ENCODE measurements at places on chromosomes 3 and 15. TPM values are rescaled to one million over a fixed set of nuclear protein-coding genes. Genes with fewer than 3 reads are reported as not detected.

GRCh38 chr15:26641144-26641543 is 131.7 kb downstream of the GABRB3 start:
- no peak for DNase-seq

Gene CSPG5
- total RNA-seq, result 0.63 TPM

- no peak for DNase-seq
Measured at GRCh38 chr3:112437146-112438022, 61.9 kb downstream of the BTLA start.

Gene PRRT3
- 2.2 TPM for total RNA-seq

Gene SPATA12
- not detected for total RNA-seq

DNA sequence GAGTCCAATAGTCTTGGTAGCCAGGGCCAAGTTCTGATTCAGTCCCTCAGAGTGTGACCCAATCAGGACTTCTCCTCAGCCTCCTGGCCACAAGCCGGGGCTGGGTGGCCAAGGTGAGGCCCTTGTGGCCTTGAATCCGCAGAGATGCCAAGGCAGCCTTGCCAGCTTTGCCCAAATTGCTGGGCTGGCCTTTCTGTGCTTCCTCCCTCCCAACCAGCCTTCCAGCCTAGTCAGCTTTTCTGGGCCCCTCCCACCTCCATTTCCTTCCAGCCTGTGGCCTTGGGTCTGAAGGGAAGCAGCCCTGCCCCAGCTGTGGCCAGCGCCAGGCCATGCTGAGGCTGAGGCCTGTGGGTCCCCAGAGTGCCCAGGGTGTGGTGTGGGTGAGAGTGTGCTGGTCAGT is 34.3 kb upstream of the ANKDD1A start:
- DNase-seq, result no peak

Gene CHRNB4
- not detected for total RNA-seq

Gene GOLGA6L24
- total RNA-seq, result not detected

DNA sequence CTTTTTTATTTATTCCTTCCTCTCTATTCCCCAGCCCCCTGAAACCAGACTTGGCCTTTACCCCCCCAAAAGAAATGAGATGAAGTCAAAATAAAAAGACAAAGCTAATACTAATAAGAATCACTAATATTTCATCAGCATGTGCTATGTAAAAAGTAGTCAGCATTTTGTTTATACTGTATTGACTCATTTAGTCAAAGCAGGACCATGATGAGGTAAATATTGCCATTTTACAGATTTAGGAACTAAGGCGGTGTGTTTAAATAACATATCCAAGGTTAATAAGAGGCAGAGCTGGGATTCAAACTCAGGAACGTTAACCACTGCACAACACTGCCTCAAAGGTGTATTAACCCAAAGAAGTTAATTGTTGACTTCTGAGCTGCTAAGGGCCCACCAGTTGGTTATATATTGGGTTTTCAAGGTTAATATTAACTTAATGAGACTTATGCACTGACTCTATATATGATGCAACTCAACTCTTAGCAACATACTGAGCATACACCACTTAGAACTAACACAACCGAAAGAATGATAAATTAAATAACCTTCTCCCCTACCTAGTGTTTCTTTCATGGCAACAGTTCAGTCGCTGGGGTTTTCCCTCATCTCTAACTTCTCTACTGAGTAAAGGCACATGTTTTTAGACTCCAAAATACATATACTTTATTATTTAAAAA is 34.7 kb downstream of the FOXP1 start:
- no peak for DNase-seq

DNA sequence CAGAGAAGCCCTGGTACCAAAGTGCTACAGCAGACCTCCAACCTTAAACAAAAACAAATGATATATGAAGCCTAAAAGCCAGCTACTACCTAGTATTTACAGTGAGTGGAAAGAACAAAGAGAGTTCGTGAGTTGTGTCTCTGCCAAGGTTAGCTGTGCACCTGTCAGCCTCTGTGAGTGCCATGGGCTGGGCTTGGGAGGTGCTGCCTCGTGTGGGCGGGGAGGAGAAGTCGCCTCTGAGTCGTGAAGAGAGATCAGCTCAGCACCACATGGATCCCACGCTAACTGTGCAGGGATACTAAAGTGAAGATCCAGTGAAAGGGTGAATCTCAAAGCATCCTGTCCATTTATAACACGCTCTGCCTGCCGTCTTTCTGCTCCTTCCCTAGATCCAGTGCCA is 101.9 kb downstream of the CHDH start:
- no peak for DNase-seq

Gene LINS1
- total RNA-seq, result 28.2 TPM

GRCh38 chr3:135190658-135191057 is 395.6 kb downstream of the EPHB1 start:
- no peak for DNase-seq

Gene MESP1
- total RNA-seq, result 2.5 TPM

DNA sequence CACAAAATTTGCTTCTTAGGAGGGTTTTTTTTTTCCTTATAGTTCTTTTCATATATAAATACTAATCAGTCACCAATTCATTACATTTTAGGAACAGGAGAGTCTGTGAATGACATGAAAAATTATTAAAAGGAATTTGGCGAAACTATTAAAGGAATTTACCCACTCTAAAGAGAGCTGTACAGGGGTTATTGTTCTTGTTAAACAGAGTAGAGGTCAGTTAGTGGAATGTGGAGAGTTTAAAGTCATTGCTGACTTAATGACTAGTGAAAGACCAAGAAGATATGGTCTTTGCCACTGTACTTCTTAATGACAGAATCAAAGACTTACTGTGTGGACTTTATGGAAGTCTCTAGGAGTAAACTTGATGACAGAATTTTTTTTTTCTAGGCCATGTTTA is 333.6 kb upstream of the C2CD4B start:
- no peak for DNase-seq

GRCh38 chr3:150511122-150511821 is 35.0 kb downstream of the SERP1 start:
- no peak for DNase-seq

DNA sequence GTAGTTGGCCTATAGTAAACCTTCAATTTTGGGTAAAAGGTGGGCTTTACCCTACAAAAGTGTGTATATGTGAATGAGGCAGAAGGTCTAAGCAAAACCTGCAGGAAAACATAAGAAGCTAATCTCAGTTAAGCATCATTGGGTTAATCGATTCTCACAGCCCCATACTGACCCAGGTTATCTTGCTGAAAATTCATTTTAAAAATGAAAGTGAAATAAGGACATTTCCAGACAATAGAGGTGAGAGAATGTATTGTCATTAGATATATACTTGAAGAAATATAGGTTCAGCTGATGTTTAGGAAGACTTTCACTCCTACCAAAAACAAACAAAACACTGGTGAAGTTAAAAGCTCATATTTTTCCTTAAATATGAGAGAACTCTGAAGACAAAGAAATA is 85.6 kb downstream of the MCF2L2 start:
- DNase-seq, result no peak

Gene HIGD1A
- total RNA-seq, result 28.2 TPM

DNA sequence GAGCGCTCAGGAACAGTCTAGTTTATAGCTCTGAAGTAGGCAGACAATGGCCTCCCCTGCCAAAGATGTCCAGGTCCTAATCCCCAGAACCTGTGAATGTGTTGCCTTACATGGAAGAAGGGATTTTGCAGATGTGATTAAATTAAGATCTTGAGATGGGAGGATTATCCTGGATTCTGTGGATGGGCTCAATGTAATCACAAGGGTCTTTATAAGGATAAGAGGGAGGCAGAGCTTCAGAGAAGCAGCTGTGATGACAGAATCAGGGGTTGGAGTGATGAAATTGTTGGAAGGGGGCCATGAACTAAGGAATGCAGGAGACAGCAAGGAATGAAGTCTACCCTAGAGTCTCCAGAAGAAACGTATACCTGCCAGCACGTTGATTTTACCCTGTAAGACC is 14.0 kb upstream of the GK5 start:
- DNase-seq, result no peak

Gene ZDHHC23
- total RNA-seq, result 3.5 TPM

DNA sequence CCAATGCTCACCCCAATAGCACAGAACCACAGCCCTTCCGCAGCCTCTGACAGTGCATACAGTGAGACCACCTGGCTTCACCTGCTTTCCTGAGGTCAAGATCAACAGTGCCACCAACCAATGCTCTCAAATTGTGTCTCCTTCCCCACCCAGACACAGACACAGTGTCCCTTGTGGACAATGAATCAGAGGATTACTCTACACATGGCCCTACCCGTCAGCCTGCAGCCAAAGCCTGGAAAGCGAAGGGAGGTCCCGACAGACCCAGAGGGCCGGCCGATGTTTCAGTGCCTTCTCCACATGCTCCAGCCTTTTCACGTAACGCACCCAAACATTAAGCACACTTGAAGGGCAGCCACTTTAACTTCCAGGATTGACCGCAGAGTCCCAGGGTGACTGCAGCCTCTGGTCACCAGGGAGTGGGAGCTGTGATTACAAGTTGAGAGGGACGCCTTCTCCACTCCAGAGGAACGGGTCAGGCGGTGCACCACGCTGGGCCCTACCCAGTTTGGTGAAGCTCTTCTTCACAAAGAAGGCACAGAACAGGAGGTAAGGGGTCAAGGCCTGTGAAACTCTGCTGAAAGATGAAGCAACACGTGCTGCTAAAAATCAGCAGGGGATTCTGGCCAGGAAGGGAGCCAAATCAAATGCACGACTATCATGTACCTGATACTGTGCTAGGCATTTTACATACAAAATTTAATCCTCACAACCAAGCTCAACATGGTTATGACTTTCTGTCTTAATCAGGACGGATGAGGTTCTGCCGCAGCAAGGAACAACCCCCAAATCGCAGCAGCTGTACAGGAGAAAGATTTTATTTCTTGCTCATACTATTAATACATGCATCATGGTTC is 17.2 kb downstream of the KLHL25 start:
- DNase-seq, result no peak

- DNase-seq, result no peak
Measured at GRCh38 chr3:95670765-95671164, 1143.6 kb upstream of the EPHA6 start.

DNA sequence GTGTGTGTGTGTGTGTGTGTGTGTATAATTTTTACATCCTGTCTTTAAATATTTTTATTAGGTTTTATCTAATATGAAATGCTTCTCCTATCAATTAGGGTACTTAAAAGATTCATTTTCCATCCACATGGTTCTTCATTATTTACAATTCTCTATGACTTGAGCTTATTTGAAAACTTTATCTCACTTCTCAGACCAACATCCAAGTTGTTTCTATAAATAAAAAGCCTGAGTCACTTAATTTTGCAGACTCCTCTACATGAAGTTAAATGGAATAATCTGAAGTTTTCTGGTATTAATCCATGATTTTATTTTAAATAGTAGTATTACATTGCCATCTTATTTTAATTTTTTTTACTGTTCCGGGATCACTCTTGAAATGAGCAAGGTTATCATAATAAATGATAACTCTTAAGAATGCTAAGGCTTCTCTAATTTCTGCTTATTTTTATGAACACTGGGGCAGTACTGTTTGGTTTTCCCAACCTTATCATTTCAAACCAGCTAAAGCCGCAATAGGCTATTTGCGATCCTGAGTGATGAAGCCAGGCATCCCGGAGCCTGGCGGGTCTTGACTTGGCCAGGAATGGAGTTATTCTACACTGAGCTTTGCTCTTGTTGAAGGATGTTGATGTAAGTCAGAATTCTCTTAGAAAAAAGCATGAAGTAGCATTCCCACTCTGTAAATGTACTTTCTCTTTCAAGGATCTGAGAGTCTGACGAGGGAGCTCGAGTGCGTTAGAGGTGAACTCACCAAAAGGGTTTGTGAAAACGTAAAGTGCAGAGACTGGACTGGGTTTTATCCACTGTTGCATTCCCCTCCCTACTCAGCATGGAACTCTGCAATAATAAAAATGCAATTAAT is 220.2 kb upstream of the LRTM1 start:
- no peak for DNase-seq

Gene CDC25A
- 0.56 TPM for total RNA-seq

Gene CISH
- total RNA-seq, result 23.6 TPM

DNA sequence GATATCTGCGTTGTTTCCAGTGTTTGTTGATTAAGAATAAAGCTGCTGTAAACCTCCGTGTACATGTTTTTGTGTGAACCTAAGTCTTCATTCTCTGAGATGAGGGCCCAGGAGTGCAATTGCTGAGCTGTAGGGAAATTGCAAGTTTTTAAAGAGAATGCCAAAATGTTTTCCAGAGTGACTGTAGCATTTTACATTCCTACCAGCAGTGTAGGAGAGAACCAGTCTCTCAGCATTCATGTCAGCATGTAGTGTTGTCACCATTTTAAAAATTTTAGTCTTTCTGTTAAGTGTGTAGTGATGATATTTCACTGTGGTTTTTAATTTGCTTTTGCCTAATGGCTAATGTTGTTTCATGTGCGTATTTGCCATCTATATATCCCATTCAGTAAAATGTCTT is 3.4 kb upstream of the MGLL start:
- no peak for DNase-seq

Gene SLC12A1
- not detected for total RNA-seq

DNA sequence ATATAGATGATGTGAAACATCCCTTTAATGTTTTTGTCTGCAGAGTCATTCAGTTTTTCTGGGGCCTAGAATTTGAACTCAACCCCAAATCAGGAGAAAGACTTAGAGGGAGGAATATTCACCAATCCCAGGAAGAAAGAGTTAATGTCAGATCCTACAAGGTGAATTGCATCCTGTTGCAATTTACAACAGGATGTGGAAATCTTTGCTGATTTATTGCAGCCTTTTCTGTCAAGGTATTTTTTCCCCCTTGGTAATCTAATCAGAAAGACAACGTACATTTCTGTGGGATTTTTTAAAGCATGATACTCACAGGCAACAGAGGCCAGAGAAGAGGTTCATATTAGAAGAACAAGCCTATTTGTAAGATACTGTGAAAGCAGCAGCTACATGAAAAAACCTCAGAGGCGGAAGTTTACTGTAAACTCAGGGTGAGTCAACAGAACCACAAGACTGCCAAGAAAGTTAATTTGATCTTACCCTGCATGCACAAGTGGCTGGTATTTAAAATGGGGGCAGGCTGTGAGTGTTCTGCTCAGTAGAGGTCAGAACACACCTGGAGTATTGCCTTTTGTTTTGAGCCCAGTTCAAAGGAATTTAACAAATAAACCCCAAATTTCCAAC is 531.9 kb downstream of the AGBL1 start:
- peak; percentile 64 for DNase-seq

DNA sequence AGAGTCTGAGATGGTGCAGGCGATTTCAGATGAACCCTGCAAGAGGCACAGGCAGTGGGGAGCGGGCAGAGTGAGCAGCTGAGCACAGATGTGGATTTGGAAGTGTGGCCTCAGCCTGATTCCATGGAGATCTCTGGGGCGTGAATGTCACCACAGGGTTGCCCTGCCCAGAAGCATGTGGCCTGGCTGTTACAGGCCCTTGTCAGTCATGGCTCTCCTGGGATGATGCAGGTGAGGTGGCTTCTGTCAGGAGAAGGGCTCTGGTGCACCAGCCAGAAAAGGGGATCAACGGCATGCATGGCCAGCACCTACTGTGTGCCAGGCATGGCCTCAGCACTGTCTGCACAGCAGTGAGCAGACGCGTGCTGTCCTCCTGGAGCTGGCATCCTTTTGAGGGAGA is 11.9 kb downstream of the HDAC11 start:
- DNase-seq, result no peak

Gene GOLGA8T
- total RNA-seq, result 2.6 TPM

DNA sequence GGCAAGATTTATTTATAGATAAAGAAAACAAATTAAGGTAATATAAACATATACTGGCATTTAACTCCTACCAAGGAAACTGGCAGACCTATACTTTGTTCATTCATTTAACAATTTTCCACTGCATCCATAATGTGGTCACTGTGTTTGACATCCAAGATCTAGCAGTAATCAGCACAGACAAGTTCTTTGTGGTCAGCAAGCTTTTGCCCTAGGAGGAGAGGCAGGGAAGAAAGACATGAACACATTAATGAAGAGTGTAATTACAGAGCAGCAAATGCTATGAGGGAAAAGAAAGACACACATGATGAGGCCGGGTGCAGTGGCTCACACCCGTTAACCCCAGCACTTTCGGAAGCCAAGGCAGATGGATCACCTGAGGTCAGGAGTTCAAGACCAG is 34.4 kb downstream of the SUCLG2 start:
- no peak for DNase-seq

Measured in natural killer cell (primary cell).